ENCODE measurements at places on chromosomes 4 and X. TPM values are rescaled to one million over a fixed set of nuclear protein-coding genes. Genes with fewer than 3 reads are reported as not detected.

DNA sequence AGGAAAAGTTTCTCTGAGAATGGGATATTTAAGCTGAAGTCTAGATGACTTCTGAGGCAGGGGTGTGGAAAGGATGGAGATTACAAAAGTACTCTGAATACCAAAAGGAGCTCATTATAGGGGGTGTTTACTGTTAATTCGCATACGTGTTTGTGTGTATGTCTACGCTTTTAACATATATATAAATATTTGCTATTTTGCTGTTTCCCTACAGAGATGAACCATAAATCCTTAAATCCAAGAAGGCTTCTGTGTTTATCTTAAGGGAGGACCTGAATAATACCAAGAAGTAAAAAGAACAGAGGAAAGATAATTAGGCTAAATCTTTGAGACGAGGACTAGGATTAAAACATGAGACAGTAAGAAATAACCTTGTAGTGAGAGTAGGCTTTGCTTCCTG, 166.0 kb downstream of the ARAP2 start:
- H3K27ac ChIP-seq: no peak overlapping the region
- peaks cover 62% of the 10 kb centered on the region for H3K36me3 ChIP-seq
- no peak overlapping the region for H3K4me3 ChIP-seq
- DNase-seq: no peak

DNA sequence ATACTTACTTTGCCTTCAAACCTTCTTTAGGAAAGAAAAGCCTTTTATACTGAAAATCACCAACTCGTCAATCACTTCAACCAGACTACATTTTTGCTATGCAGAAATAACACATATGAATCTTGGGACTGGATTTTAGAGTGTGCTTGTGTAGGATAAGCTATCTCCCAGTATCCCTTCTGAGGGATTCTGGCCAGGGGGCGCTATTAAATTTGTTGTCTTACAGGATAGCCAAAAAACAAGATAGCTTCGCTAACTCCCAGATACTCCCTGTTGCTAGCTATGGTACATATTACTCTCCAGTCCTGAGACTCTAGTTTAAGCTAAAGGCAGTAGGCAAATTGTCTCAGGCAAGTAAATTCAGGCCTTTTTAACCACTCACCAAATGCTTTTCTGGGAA, 167.2 kb downstream of the LHFPL1 start:
- no peaks in the 10 kb centered on the region for H3K4me1 ChIP-seq
- H3K36me3 ChIP-seq: no peaks in the 10 kb centered on the region
- H3K27me3 ChIP-seq: no peaks in the 10 kb centered on the region
- DNase-seq: no peak
- H3K27ac ChIP-seq: no peak overlapping the region

- no peak overlapping the region for H3K27ac ChIP-seq
- H3K27me3 ChIP-seq: peaks cover 36% of the 10 kb centered on the region
- DNase-seq: no peak
- no peak overlapping the region for H3K4me3 ChIP-seq
- H3K36me3 ChIP-seq: no peaks in the 10 kb centered on the region
- no peaks in the 10 kb centered on the region for H3K4me1 ChIP-seq
Measured at GRCh38 chr4:579543-580175, 3.6 kb upstream of the TMEM271 start.

DNA sequence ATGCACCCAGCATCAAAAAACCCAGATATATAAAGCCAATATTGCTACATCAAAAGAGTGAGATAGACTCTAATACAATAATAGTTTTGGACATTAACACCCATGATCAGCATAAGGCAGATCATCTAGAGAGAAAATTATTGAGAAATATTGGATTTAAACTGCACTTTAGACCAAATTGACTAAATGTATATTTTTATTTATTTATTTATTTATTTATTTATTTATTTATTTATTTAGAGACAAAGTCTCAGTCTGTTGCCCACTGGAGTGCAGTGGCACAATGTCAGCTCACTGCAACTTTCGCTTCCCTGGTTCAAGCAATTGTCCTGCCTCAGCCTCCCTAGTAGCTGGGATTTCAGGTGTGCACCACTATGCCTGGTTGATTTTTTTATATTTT, 193.0 kb downstream of the KLHL4 start:
- no peak overlapping the region for H3K4me3 ChIP-seq
- H3K36me3 ChIP-seq: no peaks in the 10 kb centered on the region
- no peaks in the 10 kb centered on the region for H3K27me3 ChIP-seq
- DNase-seq: no peak

- no peak overlapping the region for H3K4me3 ChIP-seq
- no peaks in the 10 kb centered on the region for H3K27me3 ChIP-seq
- no peak for DNase-seq
- H3K4me1 ChIP-seq: no peaks in the 10 kb centered on the region
- H3K27ac ChIP-seq: no peak overlapping the region
Measured at GRCh38 chr4:31458813-31459212, 738.6 kb downstream of the PCDH7 start.

- no peak overlapping the region for H3K4me3 ChIP-seq
- H3K4me1 ChIP-seq: no peaks in the 10 kb centered on the region
- H3K27ac ChIP-seq: no peak overlapping the region
- no peaks in the 10 kb centered on the region for H3K27me3 ChIP-seq
- no peak for DNase-seq
- H3K36me3 ChIP-seq: no peaks in the 10 kb centered on the region
Measured at GRCh38 chr4:77636902-77637301, 31.3 kb downstream of the CXCL13 start.

GRCh38 chr4:91267543-91267942, 1036.2 kb upstream of the GRID2 start:
- H3K4me3 ChIP-seq: no peak overlapping the region
- H3K27ac ChIP-seq: no peak overlapping the region
- no peaks in the 10 kb centered on the region for H3K36me3 ChIP-seq
- DNase-seq: no peak
- no peaks in the 10 kb centered on the region for H3K4me1 ChIP-seq

- peaks cover 6% of the 10 kb centered on the region for H3K4me1 ChIP-seq
- H3K27ac ChIP-seq: no peak overlapping the region
- no peaks in the 10 kb centered on the region for H3K36me3 ChIP-seq
- H3K4me3 ChIP-seq: no peak overlapping the region
Measured at GRCh38 chrX:40950546-40950945, 134.7 kb upstream of the USP9X start.

GRCh38 chr4:133668061-133668851, 519.2 kb downstream of the PCDH10 start:
- no peaks in the 10 kb centered on the region for H3K27me3 ChIP-seq
- H3K4me3 ChIP-seq: no peak overlapping the region
- H3K36me3 ChIP-seq: no peaks in the 10 kb centered on the region

- no peaks in the 10 kb centered on the region for H3K4me1 ChIP-seq
- DNase-seq: peak; percentile 58
- no peaks in the 10 kb centered on the region for H3K36me3 ChIP-seq
- H3K27me3 ChIP-seq: no peaks in the 10 kb centered on the region
- H3K27ac ChIP-seq: no peak within 1 kb of the TSS
Measured at GRCh38 chrX:63784902-63785707, at the start of gene ARHGEF9. Gene ARHGEF9 (minus strand): TSS chrX:63785214. CDS start chrX:63785145, 69 bp downstream.

GRCh38 chrX:95729401-95729800, 955.2 kb upstream of the DIAPH2 start:
- no peak for DNase-seq
- H3K27me3 ChIP-seq: no peaks in the 10 kb centered on the region
- H3K36me3 ChIP-seq: no peaks in the 10 kb centered on the region
- H3K4me1 ChIP-seq: no peaks in the 10 kb centered on the region

GRCh38 chr4:133124746-133125145, 24.3 kb upstream of the PCDH10 start:
- H3K4me3 ChIP-seq: no peak overlapping the region
- H3K27ac ChIP-seq: no peak overlapping the region
- H3K36me3 ChIP-seq: no peaks in the 10 kb centered on the region
- no peaks in the 10 kb centered on the region for H3K4me1 ChIP-seq

GRCh38 chr4:153539422-153539821, 73.3 kb downstream of the TMEM131L start:
- no peaks in the 10 kb centered on the region for H3K36me3 ChIP-seq
- peaks cover 12% of the 10 kb centered on the region for H3K4me1 ChIP-seq
- no peak overlapping the region for H3K27ac ChIP-seq

DNA sequence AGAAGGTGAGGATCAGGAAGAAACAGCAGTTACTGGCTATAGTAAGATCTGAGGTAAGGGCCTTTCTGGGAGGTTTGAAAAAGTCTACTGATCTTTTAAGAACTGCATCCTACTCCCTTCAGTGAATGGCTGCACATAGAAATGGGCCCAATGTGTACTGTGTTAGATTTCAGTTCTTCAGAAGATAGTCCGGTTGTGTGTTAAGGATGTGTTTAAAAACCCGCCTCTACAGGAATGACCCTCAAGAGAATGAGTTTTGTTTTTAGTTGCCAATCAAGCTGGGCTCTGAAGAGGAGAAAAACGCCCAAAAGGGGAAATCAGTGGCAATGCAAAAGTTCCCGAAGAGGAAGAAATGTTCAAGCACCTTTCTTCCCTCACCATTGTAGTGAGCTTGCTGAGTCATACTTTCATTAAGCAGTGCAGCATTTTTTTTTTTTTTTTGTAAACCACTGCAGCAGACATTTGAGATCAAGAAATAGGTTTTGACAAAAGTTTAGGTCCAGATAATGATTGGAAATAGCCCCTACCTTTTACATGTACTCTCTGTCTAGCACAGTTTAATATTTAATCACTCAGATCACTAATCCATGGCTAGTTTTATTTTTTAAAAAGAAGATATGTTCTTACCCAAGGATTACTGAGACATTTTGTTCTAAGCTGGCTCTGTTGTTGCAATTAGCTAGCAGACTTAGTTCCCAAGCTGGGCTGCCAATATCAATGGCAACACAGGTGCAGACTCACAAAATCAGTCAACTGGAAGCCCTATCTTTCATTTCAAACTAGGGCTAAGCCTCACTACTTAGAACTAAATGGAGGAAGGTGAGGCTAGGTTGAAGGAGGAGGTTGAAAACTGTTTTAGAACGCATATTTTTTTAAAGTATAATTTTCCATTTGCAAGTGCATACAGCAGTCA, 7.0 kb upstream of the TRPC5OS start:
- no peak overlapping the region for H3K4me3 ChIP-seq
- H3K36me3 ChIP-seq: no peaks in the 10 kb centered on the region
- no peaks in the 10 kb centered on the region for H3K27me3 ChIP-seq
- no peak overlapping the region for H3K27ac ChIP-seq

PCDH7 gene
- total RNA-seq: 15.5 TPM

CFAP47 gene
- 0.26 TPM for total RNA-seq

MAGEB17 gene
- total RNA-seq: not detected

NR3C2 gene
- 17.0 TPM for total RNA-seq

GAGE13 gene
- total RNA-seq: not detected

TCP11X1 gene
- total RNA-seq: not detected

F11 gene
- 4.6 TPM for total RNA-seq
